ENCODE measurements at places on chromosomes 6 and 20.

DNA sequence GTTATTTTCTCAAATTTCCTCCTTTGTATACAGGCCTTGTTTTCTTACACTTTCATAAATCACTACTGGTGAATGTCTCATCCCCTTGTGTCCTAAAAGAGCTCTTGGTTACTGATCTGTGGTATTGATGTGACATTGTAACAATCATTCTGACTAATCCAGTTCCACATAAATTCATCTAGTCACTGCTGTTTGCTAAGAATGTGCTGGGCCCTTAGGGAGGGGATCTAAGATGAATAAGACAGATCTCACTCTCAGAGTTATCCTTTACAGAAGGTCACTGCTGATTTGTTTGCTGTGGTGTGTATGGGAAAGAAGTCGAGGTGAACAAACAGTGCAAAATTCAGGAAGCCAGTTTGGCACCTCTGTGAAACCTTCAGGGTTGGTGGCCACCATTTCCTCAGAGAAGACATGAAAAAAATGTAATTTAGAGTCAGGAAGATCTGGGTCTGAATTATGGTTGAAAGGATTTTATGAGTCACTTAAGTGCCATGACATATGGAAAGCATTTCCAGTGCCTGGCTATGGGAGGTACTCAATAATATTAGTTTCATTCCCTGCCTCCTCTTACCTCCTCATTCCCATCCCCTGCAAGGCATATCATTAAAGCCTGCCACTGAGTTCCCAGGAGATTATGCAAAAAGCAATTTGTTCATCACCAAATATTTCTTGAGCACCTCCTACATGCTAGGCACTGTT lies 121.8 kb downstream of the COL9A1 start:
- no peak for DNase-seq

DNA sequence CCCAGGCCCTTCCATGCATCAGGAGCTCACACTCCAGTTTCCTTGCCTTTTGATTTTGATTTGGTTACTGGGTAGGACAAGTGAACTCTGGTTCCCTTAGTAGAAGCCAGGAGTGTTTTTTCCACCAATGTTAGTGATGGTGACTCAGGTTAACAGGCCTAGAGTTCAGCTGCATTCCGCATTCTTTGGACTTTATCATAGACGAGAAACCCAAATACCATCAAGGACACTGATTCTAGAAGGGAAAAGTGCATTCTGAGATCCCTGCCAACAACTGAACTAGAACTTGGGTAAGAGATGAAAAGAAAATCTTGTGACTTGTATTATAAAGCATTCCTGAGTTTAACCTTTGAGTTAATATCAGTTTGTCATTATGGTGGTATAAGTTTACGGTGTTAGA lies 8.9 kb downstream of the GSS start:
- no peak for DNase-seq

- no peak for DNase-seq
Measured at GRCh38 chr6:166849749-166850183, 106.6 kb downstream of the RNASET2 start.

DNA sequence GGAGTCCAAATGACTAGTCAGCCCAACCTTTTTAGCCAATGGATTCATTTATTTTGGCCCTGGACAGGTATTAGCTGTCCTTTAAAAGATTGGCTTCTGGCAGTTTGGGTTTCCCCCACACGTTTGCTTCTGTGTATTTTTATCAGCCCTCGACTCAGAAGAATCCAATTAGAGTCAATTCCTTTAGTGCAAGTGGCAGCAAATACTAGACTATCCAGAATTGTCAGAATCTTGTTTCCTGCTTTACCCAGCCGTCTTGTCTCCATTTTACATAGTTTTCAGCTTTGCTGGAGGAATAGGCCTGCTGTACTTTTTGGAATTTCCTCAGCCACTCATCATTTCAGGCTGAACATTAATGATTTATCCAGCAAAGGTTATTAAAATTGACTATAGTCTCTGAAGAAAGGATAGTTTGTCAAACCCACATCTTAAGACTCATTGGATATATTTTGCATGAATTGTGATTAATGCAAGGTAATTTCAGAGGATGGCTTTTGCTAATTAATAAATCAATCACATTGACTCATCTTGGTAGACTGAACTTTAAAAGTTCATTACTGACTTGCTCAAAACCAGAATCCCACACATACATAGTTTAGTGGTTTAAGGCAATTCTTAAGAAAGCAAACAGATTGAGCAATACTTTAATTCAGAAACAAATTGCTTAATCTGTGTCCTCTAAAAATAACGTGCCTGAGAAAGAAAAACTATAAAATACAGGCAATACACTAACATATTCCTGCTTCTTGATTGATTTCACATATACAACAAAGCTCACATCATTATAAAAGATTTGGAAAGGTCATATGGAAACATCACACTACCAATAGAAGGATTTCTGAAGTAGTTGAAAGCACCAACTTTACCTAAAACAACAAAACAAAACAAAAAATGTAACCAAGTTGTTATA lies 62.9 kb upstream of the ZNF217 start:
- DNase-seq, result peak; percentile 90

DNA sequence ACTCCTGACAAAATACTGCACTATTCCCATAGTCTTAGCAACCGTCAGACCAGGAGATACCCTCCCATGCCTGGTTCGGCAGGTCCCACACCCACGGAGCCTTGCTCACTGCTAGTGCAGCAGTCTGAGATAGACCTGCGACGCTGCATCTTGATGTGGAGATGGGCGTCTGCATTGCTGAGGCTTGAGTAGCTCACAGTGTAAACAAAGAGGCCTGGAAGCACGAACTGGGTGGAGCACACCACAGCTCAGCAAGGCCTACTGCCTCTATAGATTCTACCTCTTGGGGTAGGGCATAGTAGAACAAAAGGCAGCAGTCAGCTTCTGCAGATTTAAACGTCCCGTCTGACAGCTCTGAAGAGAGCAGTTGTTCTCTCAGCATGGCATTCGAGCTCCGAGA lies 25.4 kb downstream of the TMEM244 start:
- DNase-seq, result no peak

- no peak for DNase-seq
Measured at GRCh38 chr6:37690964-37691735, 6.5 kb downstream of the MDGA1 start.

- no peak for DNase-seq
Measured at GRCh38 chr6:140960566-140960965, 1172.2 kb upstream of the GJE1 start.

GRCh38 chr6:169780571-169781091 lies 29.2 kb downstream of the ERMARD start:
- peak; percentile 94 for DNase-seq

DNA sequence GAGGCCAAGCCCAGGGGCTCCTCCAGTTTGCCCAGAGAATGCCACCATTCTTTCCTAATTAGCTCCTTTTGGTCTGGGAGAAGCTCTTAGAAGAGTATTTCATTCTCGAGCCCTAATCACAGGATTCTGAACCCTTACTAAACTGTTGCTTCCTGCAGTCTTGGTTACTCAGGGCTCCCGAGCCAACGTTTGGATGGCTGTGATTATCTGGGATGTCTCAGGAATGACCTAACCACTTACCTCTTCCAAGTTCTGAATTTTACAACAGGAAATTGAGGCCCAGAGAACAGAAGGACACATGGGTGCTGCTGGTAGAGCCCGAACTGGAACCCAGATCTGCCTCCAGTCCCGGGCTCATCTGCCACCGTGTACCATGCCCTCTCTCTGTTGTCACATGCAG lies 22.2 kb upstream of the PNPLA1 start:
- DNase-seq, result no peak

DNA sequence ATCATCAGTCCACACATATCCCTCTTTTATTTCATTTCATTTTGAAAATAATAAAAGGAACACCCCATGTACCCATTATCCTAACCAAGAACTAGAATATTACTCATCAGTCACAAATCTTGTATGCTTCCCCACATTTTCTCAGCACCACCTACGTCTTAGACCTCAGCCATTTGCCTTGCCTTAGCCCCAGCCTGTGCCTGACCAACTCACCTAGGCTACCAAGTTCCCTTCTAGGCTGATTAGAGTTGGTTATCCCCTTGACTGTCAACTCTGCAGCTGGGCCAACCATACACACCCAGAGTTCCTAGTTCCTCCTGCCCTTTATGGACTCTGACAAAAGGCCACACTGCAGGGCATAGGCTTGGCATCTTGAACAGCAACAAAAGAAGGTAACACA lies 33.4 kb upstream of the IPCEF1 start:
- no peak for DNase-seq

GRCh38 chr20:32779500-32780211 lies 17.5 kb downstream of the DNMT3B start:
- DNase-seq, result no peak

- DNase-seq, result no peak
Measured at GRCh38 chr6:166743406-166744222, 116.6 kb upstream of the RPS6KA2 start.

GRCh38 chr20:2817341-2817726 lies 1.2 kb downstream of the TMEM239 start:
- no peak for DNase-seq

- no peak for DNase-seq
Measured at GRCh38 chr20:64258071-64258823, 2.7 kb downstream of the PCMTD2 start.

DNA sequence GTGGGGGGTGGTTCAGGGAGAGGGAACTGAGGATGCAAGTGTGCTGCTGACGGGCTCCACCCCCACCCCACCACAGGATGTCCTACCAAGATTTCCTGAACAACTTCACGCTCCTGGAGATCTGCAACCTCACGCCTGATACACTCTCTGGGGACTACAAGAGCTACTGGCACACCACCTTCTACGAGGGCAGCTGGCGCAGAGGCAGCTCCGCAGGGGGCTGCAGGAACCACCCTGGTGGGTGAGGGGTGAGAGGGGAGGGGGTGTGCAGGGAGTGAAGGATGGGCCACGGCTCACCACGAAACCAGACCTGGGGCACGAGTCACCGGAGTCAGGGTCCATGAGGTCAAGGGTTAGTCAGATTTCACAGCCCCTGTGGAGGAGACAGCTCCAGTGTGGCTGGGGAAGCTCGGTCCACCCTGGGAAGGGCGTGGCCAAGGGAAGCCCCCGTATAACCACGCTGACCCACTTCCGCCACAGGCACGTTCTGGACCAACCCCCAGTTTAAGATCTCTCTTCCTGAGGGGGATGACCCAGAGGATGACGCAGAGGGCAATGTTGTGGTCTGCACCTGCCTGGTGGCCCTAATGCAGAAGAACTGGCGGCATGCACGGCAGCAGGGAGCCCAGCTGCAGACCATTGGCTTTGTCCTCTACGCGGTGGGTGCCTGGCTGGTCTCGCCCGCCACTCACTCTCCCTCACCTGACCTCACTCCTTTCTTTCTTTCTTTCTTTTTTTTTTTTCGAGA lies 18.3 kb downstream of the CAPN11 start:
- DNase-seq, result no peak
